ENCODE measurements at places on chromosomes 2 and 18.

GRCh38 chr2:225124311-225125017 is 82.2 kb upstream of the DOCK10 start:
- no peak for DNase-seq

GRCh38 chr2:85353876-85354285 is 447 bp downstream of the RETSAT start:
- DNase-seq: peak; percentile 4

DNA sequence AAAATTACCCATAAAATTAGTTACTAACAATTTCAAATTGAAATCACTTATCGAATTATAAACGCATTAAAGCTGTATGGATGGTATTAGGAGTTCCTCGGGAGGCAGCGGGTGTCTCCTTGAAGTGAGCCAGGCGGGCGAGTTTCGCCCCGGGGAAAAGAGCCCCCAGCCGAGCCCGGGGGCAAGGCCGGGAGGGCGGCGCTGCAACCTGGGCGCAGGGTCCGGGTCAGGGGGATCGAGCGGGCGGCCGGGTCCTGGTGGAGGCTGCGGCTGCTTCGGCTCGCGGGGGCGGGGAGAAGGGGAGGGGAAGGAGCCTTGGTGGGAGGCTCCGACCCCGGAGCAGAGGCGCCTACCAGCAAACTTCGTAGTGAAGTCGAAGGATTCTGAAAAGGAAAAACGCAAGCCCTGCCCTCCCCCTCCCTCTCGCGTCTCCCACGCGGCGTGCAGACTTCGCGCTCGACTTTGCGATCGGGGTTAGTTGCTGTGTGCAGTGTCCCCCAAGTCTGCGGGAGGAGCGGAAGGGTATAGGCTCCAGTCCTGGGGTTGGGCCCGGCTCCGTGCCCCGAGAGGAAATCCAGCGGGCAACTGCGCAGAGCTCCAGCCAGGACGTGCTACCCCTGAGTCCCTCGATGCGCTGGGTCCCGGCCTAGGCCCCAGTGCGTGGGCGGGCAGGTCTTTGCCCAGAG is 140.8 kb downstream of the MEIS1 start:
- DNase-seq: peak; percentile 30

GRCh38 chr2:110848071-110848470 is 115.7 kb downstream of the ACOXL start:
- no peak for DNase-seq

GRCh38 chr2:230864605-230865306 is at the start of gene ITM2C:
TSS of gene ITM2C (plus strand) at chr2:230864942. CDS start at chr2:230865026, 84 bp downstream.
- DNase-seq: peak; percentile 53

DNA sequence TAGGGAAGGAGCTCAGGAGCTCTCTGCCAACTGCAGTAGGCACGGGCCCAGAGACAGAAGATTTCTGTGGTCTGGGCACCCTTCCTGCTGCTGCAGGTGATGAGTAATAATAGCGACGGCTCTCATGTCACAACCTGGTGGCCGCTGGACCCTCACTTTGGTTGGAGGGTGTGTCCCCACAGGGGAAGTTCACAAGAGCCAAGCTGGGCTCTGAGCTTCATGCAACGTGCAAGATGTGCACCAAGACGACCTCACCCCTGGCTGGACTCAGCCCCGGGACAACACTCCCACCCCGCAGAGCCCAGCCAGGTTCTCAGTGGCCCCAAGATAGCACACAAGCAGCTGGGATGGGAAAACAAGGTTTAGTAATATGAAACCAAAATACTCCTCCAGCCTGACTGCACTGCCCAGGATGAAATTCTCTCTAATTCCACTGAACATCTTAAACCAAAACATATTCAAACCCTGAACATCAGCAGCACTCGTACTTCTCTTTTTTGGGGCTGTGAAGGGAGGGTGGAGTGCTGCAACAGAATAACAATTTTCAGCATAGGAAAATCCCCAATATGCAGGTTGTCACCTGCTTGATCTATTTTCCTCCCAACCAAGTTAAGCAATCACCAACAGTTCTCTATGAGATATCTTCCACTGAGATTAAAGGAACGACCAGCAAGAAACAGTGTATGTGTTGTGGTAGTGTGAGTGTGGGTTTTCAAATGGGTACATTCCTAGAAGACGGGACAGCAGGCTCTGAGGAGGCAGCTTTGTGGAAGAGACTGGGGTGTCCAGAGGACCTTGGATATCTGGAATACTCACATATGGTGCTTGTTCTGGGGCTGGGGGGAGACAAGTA is 26.5 kb downstream of the BCL2 start:
- DNase-seq: no peak

Data from choroid plexus epithelial cell (primary cell).